Thoracic aorta (tissue), 2 donors: ENCODE measurements at places on chromosomes 16 and 17. TPM values are rescaled to one million over a fixed set of nuclear protein-coding genes. Genes with fewer than 3 reads are reported as not detected.

Gene ACSM2B
- total RNA-seq, result not detected

GRCh38 chr16:75011634-75012307, 12.9 kb downstream of the ZNRF1 start:
- DNase-seq, result peak; percentile 33

Gene RND2
- total RNA-seq, result 0.81 TPM

Gene CHST5
- total RNA-seq, result not detected

GRCh38 chr16:2842340-2843000, 12.4 kb downstream of the ZG16B start:
- no peak for DNase-seq

- DNase-seq, result peak; percentile 62
Observed at GRCh38 chr16:75238132-75238852, 13.1 kb downstream of the BCAR1 start.

Gene LRRC75A
- total RNA-seq, result 3.7 TPM

GRCh38 chr16:84486551-84487235, 17.8 kb downstream of the MEAK7 start:
- DNase-seq, result no peak

DNA sequence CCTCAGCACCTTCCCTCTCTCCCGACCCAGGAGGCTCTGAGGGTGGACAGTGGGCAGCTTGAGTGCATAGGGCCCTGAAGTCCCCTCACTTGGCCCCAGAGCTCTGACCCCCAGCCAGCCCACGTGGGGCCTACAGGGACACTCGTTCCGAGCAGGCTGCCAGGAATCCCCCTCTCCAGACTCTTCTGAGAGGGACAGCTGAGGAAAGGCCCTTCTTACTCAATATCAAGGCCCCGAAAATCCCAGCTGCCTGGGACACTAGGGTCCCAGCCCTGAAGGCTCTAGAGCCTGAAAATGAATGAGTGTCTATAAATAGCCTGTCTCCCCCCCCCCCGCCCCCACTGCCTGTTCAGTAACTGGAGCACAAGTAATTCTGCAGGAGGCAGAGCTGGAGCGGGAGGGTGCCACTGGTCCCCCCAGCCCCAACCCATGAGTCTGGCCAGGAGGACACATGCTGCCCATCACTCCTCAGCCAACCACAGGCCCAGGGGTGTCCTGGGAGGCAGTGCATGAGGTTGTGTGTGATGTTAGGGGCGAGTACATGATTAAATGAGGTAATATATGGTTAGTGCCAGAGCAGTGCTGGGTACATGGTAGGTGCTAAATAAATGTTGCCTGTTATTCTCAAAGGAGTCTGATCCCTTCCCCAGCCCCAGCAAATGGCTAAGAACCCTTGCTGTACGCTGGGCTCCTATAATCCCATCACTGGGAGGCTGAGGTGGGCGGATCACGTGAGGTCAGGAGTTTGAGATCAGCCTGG, 11.6 kb downstream of the ADAM11 start:
- no peak for DNase-seq

- DNase-seq, result no peak
Observed at GRCh38 chr17:78840530-78840779, 159 bp downstream of the USP36 start.

Gene SLC38A7
- 12.0 TPM for total RNA-seq

Gene COL1A1
- total RNA-seq, result 270 TPM

DNA sequence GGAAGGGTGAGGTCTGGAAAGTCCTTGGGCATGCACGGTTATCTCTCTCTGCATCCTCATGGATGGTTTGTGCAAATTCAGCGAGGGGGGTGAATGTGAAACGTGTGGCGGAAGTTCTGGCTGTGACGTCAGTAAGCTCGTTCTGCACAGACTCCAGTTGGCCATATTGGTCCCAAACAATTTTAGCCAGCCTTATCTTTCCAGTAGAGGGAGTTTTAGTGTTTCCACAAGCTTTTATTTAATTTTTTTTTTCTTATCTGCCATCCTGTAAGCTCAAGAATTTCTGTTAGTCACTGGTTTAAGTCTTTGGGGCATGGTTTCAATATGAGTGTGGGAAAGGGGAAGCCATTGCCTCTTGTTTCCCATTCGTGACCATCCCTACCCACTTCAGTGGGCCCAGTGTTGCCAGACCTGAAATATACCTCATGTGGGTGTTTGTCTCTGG, 39.0 kb downstream of the HLF start:
- DNase-seq, result no peak

DNA sequence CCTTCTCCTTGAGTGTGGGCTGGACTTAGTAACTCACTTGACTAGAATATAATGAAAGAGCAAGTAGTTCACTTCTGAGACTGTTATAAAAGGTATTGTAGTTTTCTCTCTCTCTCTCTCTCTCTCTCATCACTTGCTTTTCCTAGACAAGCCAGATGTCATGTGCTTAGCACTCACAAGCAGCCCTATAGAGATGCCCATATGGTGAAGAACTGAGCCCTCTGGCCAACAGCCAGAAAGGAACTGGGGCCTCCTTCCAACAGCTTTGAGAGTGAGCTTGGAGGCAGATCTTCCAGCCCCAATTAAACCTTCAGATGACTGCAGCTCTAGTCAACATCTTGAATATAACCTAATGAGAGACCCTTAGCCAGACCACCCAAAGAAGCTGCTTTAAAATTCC, 440.5 kb downstream of the GRIN2A start:
- no peak for DNase-seq

DNA sequence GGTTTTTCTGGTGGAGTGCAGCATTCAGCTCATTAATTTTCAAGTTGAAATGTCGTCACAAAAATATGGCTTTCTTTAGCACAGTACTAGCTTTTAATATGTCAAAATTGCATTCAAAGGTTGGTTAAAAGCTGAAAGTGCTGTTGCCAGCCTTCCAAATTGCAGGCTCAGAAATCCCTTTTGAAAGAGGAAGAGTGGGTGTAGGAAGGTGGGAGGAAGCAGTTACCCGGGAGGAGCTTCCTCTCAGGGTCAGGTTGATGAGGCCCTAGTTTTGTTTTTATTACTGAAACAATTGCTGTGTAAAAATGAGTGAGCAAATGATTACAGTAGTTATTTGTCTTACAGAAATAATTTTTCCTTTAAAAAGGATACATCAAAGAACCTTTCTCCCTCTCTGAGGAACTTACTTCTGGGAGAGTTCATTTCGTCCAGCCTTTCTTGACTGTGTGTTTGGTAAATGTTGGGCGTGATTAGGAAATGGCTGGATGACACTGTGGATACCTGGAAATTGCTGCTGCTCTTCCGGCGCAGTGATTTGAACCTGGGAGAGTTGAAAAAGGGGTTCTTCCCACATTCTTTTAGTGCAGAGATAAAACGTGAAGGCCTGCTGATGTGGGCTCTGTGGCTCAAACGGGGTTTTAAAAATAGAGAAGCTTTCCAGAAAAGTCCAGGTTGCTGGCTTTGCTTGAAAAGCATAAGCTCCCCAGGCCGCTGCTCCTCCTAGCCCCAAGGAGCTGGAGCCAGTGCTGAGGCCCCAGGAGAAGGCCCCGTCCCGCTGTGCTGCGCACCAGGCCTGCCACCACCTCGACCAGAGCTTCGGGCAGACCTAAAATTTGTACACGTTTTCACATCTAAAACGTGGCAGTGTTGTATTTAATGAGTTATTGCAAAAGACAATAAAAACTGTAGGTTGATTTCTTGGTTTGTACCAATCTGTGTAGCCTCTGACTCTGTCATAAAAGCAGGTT, 41.7 kb downstream of the SEC14L1 start:
- DNase-seq, result no peak

Gene KRTAP1-5
- total RNA-seq, result not detected

DNA sequence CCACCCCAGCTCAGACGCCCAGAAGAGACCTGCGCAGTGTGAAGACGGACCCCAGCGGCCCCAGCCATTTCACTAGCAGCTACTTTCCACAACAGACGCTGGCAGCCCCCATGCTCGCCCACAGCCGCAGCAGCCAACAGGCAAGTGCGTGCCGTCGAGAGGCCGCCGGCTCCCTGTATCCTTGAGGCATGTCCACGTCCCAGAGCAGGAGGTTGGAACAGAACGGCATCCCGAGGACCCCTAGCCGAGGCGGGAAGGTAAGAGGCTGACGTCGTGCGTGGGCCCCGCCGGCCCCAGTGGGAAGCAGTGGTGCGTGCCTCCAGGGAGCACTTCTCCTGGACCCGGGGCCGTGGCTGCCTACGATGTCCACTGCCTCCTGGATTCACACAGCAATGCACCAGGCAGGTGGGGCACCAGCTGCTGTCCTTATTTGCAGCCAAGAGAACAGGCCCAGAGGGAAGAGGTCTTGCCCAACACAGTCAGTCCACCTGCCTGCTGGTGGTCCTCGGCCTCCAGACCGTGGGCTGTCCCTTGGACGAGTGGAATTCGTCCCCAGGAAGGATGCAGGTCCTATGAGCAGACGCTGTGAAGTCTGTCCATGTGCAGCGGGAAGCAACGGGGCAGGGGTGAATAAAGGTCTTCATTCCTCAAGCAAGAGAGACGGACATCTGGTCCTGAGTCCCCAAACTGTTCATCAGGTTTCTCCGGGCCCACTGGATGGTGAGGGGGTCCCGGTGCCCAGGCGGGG, 38.5 kb downstream of the SLC7A5 start:
- DNase-seq, result no peak

DNA sequence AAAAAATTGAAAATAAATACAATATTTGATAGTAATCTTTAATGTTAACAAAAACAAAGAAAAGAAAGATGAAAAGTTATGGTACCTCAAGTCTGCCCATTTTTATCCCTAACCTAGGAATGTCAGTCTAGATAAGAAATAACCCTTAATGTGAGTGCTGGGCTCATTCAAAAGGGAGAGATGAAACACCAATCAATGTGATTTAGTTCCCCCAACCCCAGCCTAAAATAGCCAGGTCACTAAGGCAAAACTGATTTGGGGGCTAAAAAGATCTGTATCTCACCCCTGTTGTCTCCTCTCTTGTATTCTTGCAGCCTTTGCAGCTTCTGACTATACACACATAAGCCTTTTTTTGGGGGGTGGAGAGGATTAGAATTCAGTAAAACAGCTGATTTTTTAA, 3.2 kb upstream of the IGF2BP1 start:
- no peak for DNase-seq

- no peak for DNase-seq
Observed at GRCh38 chr17:56652628-56653027, 59.1 kb downstream of the NOG start.

Gene ABCC11
- total RNA-seq, result not detected

Gene MAF
- total RNA-seq, result 20.0 TPM

Gene NDUFB10
- 108 TPM for total RNA-seq

Gene G6PC1
- not detected for total RNA-seq

GRCh38 chr16:1028524-1029258, 43.9 kb upstream of the SSTR5 start:
- DNase-seq, result no peak

Gene SCNN1B
- not detected for total RNA-seq

- no peak for DNase-seq
Observed at GRCh38 chr17:38702916-38703741, 1.9 kb upstream of the MLLT6 start.

GRCh38 chr16:87679593-87680271, 77.4 kb downstream of the JPH3 start:
- no peak for DNase-seq

GRCh38 chr17:55258578-55259135, 6.1 kb upstream of the HLF start:
- no peak for DNase-seq

Gene DNASE1L2
- 10.7 TPM for total RNA-seq

GRCh38 chr16:89855301-89855945, 18.0 kb upstream of the TCF25 start:
- no peak for DNase-seq

GRCh38 chr17:63033142-63033541, 67.1 kb downstream of the TANC2 start:
- DNase-seq, result no peak

- no peak for DNase-seq
Observed at GRCh38 chr16:52366983-52367382, 180.0 kb downstream of the TOX3 start.

GRCh38 chr16:28133666-28134065, 70.2 kb upstream of the GSG1L start:
- no peak for DNase-seq
